ENCODE measurements at places on chromosomes 2 and 18.

- DNase-seq: no peak
Measured at GRCh38 chr2:190579915-190580846, 45.7 kb upstream of the NEMP2 start.

DNA sequence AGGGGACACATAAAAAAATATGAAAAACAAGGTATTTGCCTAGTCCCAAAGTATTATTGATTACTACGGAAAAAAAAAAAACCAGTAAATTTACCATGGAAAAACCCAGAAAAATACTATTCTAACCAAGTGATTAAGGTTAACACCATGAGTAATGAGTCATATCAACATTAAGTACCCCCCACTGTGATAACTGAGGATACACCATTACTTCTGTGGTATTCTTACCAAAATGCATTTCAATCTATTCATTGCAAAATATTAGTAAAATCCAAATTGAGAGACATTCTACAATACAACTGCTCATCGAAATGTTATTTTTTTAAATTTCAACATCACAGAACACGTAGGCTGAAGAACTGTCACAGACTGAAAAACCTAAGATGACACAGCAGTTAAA, 669.8 kb downstream of the ZEB2 start:
- DNase-seq: no peak

DNA sequence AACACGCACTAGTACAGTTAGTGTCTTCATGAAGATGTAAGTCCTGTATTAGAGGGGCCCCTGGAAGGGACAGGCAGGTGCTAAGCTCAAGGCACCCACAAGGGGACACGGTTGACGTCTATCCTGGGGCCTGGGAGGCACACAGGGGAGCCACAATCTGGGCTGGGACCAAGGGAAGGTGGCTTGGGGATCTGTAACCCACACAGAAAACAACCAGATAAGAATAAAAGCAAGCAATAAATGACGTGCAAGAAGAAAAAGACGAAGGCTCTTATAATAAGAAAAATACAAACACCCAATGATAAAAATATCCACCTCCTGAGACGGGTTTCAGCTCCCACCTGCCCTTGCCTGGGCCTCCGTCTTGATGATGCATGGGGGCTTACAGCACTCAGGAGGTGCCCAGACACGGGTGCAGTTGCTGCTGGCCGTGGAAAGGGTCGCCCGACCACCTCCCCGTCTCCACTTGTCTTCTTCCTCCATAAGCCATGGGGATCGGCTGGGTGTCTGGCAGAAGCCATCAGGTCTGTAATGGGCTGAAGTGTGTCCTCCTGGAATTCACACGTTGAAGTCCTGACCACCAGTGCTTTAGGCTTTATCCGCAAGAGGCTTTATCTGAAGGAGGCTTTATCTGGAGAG, 73.9 kb downstream of the TWIST2 start:
- DNase-seq: no peak

- DNase-seq: no peak
Measured at GRCh38 chr2:626491-627339, 50.5 kb downstream of the TMEM18 start.

All from LNCaP clone FGC (cell line).